ENCODE measurements at places on chromosomes 7 and 10.

DNA sequence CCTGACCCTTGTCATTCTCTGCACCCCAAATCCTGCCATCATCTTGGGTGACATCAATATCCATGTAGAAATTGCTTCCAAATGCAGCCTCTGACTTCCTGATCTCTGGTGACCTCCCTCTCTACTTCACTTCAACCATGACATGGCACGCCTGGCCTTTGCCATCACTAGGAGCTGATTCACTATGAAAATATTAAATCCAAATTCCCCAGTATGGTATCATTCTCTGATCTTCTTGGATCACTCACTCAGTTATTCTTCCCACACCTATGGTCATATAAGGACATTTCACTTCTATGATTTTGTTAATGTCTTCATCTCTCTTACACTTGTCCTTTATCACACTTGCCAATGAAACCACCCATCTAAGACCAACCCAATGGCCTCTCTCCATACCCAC lies 73.7 kb upstream of the ODAD2 start:
- DNase-seq: no peak

DNA sequence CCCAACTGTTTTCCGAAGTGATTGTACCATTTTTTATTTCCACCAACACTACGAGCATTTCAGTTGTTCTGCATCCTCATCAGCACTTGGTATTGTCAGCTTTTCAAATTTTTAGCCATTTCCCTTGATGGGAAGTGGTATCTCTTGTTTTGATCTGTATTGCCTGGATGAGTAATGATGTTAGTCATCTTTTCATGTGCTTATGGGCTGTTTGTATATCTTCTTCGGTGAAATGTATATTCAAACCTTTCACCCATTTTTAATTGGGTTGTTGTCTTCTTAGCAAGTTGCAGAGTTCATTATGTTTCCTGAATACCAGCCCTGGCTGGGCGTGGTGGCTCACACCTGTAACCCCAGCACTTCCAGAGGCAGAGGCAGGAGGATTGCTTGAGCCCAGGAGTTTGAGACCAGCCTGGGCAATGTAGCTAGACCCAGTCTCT lies 22.1 kb downstream of the CLIP2 start:
- DNase-seq: no peak

DNA sequence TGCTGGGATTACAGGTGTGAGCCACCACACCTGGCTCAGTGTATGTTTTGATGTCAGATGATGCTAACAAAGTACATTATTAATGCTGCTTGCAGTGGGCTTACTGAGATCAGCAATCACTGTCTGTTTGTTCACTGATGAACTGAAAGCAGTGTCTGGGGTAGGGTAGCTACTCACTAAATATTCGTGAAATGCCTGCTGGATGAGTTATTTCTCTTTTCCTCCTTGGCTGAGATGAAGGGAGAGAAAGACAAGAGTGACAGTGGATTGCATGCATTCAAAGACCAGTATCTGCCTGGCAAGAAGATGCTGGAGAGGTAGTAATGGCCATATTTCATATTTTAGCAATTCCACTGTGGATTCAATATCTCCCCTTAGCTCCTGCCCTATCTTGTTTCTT lies 32.3 kb downstream of the FAM107B start:
- no peak for DNase-seq

DNA sequence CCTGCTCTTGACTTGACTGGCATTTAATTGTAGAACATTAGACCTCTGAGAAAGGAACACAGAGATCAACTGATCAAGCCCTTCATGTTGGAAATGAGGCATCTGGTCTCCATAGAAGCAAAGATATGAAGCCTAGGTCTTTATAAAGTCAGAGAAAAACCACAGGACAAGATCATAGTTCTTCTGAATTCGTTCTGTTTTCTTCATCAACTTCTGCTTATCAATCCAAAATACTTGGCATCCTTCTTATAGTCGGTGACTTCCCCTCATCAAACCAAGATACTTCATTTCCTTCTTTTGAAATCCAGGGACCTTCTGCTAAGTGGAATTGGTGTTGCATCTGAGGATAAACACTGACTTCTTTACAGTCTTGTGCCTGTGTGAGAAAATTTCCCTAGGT lies 77.1 kb upstream of the PRKCQ start:
- no peak for DNase-seq

GRCh38 chr7:30920584-30921539 lies 9.2 kb downstream of the AQP1 start:
- DNase-seq: peak; percentile 69

DNA sequence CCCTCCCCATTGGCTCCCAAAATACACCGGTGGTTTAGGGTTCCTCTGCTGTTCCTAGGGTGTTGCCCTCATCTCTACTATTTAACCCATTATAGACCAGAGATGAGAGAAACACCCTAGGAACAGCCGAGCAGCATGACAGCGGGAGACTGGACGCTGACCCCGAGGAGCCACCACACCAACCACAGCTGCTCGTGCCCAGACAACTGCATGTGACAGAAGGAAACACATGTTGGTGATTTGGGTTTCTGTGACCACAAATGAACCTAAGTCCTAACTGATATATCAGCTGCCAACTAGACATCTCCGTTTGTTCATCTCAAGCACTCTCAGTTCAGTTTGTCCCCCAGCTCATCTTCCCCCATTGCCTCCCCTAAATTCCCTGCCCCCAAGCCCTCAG lies 13.4 kb downstream of the CFAP43 start:
- DNase-seq: no peak

DNA sequence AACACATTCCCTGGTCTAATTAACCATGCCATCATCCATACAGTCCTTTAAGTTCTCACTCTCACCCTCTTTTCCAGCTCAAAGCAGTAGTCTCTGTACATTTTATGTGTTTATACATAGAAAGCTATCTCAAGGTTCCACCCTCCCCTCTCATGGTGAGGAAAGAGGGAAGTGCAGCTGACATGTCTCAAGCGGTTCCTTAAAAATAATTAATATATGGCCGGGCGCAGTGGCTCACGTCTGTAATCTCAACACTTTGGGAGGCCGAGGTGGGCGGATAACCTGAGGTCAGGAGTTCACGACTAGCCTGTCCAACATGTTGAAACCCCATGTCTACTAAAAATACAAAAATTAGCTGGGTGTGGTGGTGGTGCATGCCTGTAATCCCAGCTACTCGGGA lies 36.7 kb downstream of the ZC3HAV1 start:
- no peak for DNase-seq

DNA sequence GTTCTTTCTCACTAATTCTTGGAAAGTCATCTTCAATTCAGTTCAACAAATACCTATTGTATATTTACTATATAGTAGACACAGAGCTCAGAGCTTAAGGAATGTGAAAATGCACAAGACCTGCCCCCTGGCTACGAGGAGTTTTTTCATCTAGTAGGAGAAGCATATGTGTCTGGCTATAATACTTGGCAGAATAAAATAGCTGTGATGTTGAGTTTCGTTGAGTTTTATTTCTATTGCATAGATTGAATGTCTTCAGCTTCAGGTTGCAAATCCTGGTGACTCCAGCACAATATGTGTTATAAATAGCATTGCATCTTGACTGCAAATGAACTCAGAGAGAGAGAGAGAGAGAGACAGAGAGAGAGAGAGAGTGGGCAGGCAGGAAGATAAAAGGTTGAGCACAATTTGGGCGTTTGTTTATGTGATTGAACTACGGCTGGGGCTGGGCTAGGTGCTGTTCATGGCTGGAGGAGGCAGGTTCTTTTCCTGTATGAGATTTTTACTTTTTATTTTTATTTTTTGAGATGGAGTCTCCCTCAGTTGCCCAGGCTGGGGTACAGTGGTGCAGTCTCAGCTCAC lies 229.6 kb downstream of the GALNT17 start:
- DNase-seq: no peak

- DNase-seq: no peak
These were observed 584.6 kb downstream of the CNTNAP2 start for GRCh38 chr7:146701166-146701565.

DNA sequence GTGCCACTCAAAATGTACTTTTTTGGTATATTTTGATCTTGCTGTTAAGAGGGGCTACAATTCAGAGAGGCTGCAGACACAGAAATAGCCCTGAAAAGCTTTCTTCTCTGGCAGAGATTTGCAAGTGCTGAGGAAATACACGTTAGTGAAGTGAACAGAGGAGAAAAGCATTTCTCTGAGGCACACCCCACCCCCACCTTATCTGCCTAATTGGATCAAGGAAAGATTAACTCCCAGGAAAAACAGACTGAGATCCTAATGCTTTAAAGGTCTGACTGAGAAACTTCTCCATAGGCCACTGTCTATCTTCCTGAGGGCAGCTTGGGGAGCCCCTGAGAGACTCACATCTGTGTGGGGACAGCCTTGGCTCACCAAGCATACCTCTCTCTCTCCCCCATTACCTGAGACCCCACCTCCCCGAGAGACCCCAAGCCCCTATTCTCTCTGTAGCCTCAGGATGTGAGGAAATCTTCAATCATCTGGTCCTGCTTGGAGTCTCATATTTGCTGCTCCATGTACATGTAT lies 14.8 kb upstream of the AKR1C3 start:
- no peak for DNase-seq

GRCh38 chr7:6171532-6172223 lies 100.7 kb downstream of the CYTH3 start:
- DNase-seq: no peak

DNA sequence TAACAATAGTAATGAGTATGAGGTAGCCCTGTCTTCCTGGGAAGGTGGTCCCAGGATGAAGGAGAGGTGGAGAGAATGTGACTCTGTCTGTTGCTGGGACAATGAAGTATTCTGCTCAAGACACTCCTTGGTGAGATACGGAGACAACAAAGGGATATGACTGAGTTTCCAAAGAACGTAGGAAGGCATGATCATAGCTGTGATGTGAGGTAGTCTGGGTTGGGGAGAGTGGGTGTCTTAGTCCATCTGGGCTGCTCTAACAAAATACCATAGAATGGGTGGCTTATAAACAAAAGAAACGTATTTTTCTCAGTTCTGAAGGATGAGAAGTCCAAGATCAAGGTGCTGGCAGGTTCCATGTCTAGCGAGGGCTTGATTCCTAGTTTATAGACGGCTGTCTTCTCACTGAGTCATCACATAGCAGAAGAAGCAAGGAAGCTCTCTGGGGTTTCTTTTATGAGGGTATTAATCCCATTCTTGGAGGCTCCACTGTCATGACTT lies 84.9 kb upstream of the RHOBTB1 start:
- no peak for DNase-seq

DNA sequence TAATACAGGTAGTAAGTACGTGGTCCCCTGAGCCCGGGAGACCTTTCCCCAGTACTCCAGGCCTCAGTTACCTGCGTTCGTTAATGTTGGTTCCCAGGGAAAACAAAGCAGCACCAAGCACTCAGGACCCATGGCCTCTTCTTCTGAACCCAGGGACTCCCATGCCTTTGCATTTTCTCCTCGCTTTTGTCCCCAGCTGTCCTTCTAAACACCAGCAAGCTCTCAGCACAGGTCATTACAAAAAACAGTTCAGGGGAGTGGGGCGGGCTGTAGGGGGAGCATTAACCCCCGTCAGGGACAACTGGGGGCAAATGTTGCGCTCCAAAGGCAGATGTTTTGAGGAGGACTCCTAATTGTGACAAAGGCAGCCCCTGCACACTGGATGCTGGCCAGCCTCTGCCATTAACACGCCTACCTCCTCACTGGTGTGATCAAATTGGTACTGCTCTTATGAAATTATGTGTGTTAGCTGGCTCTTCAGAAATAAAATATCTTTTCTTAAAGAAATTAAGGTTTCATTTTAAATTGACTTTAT lies 80.5 kb upstream of the LRGUK start:
- no peak for DNase-seq

- DNase-seq: no peak
These were observed 31.3 kb upstream of the TCF7L2 start for GRCh38 chr10:112918771-112919170.

- no peak for DNase-seq
These were observed 77.0 kb upstream of the GNA12 start for GRCh38 chr7:2920956-2921652.

- no peak for DNase-seq
These were observed 21.5 kb upstream of the OR6B1 start for GRCh38 chr7:143978585-143978984.

DNA sequence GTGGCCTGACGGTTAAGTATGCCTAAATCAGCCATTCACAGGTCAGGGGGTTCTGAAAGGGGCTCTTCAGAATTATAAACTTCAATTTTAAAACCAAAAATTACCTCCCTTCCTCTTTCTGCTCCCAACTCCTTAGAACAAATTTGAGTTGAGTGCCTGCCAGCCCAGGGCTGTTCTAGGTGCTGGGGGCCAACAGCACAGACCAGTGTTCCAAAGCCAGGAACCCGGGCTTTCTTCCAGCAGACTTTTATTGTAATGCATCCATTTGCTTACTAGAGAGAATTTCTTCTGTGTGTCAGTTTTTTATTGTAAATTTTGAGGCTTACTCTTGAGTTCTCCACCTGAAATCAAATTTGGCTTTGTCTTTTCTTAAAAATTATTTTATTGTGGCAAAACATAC lies 238.5 kb downstream of the CACNB2 start:
- DNase-seq: no peak

DNA sequence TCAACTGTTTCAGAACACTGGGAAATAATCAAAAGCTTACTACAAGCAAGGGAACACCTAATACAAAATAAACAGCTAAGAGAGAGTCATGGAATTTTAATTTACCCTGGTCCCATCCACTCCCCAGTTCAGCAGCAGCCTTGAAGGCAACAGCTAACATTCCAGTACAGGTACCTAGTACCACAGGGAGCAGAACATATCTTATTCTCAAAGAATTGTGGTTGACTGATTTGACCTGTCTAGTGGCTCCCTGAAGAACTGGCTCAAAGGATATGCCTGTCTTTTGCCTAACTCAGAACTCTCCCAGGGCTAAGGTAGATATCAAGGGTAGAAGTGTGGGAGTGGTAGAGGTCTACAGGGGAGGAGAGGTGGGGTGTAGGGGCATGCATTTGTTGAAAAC lies 32.3 kb downstream of the SMURF1 start:
- no peak for DNase-seq

Measured in left forelimb (tissue), 1 donor.